ENCODE measurements at places on chromosomes 1 and 21.

DNA sequence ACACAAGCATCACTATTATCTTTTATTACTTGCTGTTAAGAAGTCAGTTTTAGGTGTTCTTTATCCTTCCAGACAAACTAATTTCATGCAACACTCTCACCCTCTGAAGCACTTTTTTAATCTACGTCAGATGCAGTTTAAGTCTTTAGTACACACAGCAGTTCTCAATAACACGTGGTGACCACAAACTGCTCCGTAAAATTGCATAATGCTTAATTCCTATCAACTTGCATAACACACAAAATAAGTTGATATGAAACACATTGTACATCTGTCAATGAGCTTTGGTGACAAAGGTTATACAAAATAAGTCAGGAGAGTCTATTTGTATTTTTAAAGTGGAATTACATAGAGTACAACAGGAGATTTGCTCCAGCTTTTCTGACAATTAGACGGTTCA is 140.9 kb upstream of the ETS2 start:
- peak; percentile 32 for ATAC-seq

DNA sequence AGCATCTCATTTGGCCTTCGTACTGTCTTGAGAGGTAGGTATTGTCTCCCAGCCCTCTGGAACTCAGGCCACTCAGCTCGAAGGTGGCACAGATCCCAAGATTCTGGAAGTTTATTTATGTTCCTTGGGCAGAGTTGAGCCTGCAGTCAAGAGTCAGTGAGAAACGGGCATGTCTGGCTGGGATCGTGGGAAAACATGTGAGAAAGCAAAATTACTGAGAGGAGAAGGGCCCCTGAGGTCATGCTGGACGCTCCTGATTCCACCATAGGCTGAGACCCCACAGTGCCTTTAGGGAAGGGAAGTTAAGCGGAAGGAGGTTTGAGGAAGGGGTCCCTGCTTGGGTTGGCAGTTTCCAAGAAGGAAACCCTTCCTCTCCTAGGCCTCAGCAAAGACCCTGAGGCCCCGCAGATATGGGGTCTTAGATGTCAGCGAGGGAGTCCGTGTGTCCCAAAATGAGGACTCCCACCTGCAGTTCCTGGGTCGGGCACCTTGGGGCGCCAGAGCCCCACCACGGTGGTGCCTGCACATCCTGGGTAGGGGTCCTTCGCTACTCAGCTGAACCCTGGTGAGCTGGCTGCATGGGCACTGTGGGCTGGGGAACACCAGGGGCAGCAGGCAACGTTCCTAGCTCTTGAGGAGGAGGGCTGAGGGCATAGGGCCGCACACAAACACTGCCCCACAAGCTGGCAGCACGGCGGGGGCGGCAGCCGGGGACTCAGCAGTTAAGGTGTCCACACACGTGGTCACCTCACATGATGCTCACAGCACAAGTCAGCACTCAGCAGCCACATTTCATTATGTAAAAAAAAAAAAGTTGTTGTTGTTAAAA is 12.3 kb upstream of the SEMA4A start:
- ATAC-seq, result peak; percentile 60

DNA sequence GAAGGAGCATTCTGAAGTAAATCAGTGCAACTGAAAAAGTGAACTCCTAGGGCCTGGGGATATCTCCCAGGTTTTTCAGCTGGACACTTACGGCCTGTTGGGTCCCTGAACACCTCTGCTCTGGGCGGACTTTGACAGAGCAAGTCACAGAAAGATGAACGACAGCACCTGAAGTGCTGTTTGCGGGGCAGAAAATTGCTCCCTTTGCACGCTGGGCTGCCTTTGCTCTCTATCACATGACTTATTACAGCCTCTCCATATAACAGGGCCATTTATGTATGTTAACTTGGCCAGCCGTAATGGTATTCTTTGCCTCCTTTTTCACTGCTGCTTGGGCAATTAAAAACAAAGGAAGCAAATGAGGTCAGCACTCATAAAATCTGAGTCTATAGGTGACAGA is 332.9 kb downstream of the BARHL2 start:
- ATAC-seq, result no peak

- peak; percentile 73 for ATAC-seq
Measured at GRCh38 chr21:16588433-16588860, 858.7 kb downstream of the USP25 start.

DNA sequence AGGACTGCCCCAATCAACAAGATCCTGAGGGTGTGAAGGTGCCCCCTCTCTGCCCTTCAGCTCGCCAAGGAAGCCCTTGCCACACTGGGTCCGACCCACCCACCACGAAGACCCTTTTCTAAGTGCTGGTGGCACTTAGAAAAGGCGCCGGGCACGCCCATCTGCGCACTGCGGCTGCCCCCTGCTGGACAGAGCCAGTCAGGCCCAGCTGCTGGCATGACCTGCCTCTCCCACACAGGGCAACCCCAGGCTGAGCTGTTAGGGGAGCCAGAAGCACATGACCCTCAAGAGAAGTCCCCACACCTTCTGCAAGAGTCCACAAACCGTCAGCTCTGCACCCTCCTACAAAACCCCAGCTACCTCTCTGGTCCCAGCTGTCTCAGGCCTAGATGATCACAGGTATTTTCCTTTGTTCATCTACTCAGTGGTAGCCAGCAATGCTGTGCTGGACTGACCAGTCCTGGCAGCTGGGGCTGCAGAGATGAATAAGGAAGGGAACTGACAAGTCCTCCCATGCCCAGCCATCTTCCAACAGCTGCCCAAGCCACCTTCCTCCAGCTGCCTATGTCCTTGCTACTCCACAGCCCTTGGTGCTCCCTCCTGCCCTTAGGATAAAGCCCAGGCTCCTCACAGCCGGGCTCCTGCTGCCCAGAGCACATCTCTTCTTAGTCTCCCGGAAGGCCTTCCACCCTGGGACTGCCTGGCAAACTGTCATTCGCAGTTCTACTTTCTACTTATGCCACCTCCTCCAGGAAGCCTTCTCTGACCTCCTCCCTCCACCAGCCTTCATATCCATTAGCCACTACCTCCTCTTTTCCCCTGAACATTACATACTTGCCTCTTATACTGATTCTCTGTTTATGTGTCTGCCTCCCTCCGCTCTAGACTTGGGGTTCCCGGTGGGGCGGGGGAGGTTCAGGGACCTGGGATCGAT is 39.8 kb upstream of the ZC3H12A start:
- peak; percentile 72 for ATAC-seq

- no peak for ATAC-seq
Measured at GRCh38 chr1:115296981-115297380, 41.1 kb downstream of the NGF start.

GRCh38 chr1:16438924-16439323 is 1.6 kb upstream of the NECAP2 start:
- no peak for ATAC-seq

- peak; percentile 57 for ATAC-seq
Measured at GRCh38 chr1:48469616-48470480, 2.2 kb downstream of the SPATA6 start.

- no peak for ATAC-seq
Measured at GRCh38 chr1:94279038-94279437, 41.7 kb upstream of the ARHGAP29 start.

Data from gastroesophageal sphincter (tissue), 4 donors.